ENCODE measurements at places on chromosomes 6 and 20.

DNA sequence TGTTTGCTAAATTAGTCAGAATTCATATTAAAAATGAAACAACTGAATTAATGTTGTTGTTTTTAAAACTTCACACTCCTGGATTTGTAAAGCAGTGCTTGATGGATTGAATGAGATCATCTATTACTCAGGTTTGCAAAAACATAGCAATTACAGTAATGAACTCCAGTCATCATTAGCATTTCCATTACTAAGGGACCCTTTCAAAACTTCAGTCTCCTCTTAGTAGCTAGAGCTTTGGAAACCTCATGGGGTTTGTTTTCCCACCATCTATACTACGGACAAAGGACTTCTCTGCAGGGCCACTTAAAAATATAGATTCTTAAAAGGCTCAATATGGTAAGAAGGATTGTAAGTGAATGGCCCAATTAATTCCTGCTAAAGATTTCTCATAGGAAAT is 209.9 kb upstream of the PRND start:
- DNase-seq, result no peak

GRCh38 chr6:106614166-106614565 is 15.1 kb downstream of the RTN4IP1 start:
- DNase-seq, result no peak

GRCh38 chr20:22586645-22587310 is 2.4 kb upstream of the FOXA2 start:
- peak; percentile 37 for DNase-seq

DNA sequence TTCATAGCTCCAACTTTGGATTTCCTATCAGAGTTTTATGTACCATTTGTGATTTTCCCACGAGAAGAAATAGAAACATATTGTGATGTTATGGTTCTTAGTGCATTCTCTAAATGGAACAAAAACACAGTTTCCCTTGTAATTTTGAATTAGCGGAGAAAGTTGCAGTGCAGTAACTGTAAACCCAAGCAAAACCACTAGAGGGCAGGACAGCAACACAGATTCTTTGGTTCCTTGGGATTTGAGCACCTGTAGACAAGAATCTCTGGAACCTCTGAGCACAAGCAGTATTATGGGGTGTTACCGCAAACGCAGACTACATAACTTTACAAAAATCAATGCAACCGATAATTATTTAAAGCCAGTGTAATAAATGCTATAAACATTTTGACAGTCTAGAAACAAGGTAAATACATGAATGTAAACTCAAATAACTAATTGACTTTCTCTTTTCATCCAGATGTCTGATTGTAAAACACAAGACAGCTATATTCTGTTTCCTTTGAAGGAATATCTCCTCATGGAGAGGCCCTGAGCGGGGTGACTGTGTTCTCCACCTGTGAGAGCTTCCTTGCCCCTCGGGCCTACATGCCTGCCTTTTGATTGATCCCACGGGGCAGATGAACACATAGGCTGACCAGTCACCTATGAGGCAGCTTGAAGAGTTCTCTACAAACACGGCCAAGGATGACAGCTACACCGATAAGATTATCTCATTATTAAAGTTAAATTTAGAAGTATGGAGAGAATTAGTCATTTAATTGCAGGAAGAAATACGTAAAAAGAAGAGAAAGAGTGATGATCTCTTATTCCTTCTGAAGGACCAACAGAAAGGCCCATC is 67.5 kb upstream of the COL21A1 start:
- peak; percentile 55 for DNase-seq

- peak; percentile 68 for DNase-seq
Observed at GRCh38 chr6:17413313-17413750, 19.9 kb downstream of the CAP2 start.

GRCh38 chr6:21679761-21680265 is 86.3 kb downstream of the SOX4 start:
- peak; percentile 87 for DNase-seq

DNA sequence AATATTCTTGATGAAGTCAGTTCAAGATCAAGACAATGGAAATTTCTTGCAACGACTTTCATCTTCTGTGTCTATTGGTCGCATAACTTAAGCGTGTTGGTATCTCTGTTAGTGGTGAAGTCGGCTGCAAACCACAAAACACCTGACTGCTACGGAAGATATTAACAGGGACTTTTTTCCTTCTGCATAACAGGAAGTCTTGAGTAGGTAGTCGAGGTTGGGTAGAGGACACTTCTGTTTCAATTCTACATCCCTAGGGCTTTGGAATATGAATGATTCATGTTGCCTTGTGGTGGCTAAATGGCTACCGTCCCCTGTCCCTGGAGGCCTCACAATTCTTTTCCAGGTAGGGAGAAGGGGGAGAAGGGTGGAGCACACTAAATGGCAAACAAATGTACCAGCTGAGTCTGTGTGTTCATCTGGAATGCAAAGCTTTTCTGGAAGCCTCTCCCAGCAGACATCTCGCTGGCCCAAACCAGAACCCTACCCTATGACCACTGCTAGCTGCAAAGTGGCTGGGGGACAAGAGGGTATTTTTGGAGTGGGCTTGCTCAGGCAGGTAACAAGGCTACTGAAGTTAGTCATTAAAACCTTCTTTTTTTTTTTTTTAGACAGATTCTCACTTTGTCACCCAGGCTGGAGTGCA is 34.6 kb upstream of the NKX2-2 start:
- no peak for DNase-seq

DNA sequence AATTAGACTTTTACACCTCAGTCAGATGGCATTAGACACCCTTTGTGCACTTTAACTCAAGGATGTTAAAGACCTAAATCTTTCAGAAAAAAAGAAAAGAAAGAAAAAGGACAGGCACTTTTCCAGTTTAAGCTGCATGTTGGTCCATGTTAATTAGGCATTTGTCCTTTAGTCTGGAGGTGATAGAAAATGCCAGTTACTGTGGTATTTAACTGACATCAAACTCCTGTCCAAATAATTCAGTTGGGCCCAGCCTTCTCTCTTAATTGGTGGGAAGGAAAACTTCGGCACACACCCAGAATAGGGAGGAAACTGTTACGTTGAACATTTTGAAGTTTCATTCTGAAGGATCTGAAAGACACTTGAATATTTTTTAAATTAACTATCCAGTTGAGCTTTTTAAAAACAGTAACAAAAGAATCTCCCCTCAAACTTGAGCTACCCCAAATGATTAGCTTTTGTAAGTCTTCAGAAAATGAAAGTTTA is 30.3 kb downstream of the RREB1 start:
- DNase-seq, result no peak

GRCh38 chr6:103895136-103895535 is 964.6 kb downstream of the HACE1 start:
- DNase-seq, result no peak

GRCh38 chr6:704046-704445 is 11.1 kb upstream of the EXOC2 start:
- DNase-seq, result no peak
